ENCODE measurements at places on chromosomes 4 and X.

DNA sequence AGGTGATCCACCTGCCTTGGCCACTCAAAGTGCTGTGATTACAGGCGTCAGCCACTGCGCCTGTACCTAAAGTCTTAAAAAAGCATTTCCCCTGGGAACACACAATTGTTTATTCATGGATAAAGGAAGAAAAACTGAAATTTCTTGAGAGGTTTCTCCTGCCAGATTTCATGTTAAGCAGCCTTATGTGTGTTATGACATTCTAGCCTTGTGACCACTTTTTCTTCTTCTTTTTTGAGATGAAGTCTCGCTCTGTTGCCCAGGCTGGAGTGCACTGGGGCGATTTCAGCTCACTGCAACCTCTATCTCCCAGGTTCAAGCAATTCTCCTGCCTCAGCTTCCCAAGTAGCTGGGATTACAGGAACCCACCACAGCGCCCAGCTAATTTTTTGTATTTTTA, 57.8 kb upstream of the PLAC8 start:
- DNase-seq = no peak

DNA sequence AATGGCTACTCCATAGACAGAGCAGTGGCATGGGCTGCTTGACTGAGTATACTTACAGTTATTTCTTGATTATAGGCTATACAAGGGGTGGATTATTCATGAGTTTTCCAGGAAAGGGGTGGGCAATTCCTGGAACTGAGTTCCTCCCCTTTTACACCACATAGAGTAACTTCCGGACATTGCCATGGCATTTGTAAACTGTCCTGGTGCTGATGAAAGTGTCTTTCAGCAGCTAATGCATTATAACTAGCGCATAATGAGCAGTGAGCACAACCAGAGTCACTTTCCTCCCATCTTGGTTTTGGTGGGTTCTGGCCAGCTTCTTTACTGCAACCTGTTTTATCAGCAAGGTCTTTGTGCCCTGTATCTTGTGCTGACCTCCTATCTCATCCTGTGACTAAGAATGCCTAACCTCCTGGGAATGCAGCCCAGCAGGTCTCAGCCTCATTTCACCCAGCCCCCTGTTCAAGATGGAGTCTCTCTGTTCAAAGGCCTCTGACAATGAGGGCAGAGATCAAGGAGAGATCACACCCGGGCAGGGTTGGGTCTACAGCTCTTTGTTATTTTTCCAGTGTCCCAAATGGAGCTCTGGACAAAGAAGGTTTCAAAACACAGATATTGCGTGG, 468.4 kb upstream of the PRKX start:
- DNase-seq = no peak

DNA sequence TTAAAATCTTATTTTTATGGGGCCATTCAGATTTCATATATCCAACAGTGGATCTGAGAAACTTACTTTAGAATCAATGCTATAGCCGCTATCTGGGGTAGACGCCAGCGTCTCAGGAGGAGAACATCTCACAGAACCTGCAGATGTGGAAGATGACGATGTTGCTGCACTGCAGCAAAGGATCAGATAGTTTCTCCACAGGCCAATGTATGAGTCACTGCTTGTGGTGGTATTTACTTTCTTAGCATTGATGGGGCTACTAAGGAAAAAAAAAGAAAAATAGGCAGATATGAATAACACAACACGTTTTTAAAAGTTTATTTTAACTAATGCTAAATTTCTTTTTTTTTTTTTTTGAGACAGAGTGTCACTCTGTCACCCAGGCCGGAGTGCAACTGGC, 85.9 kb downstream of the ZAR1 start:
- no peak for DNase-seq

DNA sequence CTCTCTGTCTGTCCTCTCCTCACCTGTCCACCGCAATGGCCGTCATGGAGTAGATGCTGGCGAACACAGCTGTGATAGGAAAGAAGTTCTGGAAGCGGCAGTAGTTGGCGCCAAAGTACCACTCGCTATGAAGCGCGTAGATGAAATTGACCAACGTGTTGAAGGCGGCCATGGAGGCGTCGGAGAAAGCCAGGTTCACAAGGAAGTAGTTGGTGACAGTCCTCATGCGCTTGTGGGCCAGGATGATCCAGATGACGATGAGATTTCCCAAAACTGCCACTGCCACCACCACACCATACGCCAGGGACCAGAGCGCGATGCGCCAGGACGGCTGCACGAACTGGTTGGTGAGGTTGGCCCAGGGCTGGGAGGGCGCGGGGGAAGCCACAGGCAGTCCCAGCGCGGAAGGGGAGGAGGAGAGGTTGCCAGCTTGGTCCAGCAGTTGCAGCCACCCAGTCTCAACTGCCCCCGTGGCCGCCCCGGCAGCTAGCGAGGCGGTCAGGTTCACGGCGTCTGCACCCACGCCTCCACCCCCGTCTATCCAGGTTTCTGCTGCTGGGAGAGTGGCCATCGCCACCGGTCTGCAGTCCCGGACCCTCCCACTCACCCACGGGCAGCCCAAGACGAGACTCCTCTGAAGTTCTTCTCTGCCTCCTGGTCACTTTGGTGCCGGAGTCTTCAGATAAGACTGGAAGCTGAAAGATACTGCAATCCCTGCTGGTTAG, 518 bp downstream of the TACR3 start:
- no peak for DNase-seq

DNA sequence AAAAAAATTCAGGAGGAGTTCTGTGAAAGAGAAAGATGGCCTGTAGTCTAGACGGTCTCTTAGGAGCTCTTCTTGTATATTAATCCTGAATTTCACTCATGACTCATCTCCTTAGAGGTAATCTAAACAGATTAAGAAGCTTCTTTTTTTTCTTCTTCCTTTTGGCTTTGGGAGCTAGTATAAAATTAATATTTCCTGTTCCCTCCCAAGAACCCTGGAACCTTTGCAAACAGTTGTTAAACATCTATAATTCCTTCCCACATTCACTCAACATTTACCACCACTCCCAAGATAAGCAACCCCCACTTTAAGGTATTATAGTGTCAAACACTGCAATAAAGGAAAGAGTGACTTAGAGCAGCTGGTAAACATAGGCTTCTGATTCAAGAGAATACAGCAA, 146.4 kb upstream of the EDNRA start:
- no peak for DNase-seq

GRCh38 chrX:125436855-125437254, 117.2 kb downstream of the TEX13C start:
- DNase-seq = no peak

- DNase-seq = no peak
These were observed 33.7 kb upstream of the MSL3 start for GRCh38 chrX:11724122-11725017.

GRCh38 chrX:130700629-130701028, 202.4 kb downstream of the ENOX2 start:
- DNase-seq = no peak

DNA sequence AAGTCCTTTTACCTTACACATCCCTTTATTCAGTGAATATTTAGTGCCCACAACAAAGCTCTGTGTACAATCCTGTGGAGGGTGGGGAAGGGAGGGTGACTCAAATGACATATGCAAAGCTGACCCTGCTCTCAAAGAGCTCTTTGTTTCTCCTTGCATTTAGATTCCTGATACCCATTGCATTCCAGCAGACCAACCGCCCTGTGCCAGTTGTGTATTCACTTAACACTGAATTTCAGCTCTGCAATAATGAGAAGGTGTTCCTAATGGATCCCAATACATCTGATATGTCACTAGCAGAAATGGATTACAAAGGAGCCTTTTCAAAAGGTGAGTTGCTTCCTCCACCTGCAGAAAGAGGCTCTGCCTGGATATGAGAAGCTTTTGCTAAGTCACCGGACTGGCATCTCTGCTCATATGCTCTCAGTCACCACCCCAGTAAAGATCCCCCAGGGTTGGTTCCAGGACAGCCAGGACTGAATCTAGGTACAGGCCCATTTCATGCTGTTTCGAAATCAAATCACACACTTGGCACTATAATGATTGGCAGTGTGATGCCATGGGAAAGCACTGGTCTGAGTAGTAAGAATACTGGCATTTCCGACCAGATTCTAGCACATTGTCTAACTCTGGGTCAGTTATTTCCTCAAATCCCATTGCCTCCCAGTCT, 17.1 kb upstream of the ANXA3 start:
- DNase-seq = no peak

- no peak for DNase-seq
These were observed 269.3 kb downstream of the PCDH7 start for GRCh38 chr4:30989508-30989907.

DNA sequence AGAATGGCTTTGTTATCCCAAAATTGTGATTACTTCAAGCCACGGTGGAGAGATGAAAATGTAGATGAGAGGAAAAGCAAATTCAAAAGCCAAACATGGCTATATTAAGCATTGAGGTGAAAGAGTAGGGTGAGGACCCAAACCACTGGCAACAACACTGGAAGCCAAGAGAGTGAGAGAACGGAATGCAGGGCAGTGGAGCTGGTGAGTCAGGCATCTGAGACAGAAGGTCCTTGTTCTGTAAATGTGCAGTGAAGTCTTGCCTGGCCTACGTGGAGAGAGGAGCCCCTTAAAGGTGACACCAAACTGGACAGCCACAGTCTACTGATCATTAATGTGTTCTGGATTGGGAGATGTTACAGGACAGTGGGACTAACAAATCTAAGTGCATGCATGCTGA, 22.8 kb upstream of the SEC24B start:
- DNase-seq = no peak

- DNase-seq = no peak
These were observed 130.3 kb downstream of the ADGRA3 start for GRCh38 chr4:22385611-22386011.

Data from T follicular helper cell (primary cell).